Upper lobe of right lung (tissue), 1 donor: ENCODE measurements at places on chromosomes 12 and 14. TPM values are rescaled to one million over a fixed set of nuclear protein-coding genes. Genes with fewer than 3 reads are reported as not detected.

The FAM222A gene
- 6.2 TPM for total RNA-seq

The ANO2 gene
- total RNA-seq, result 36.8 TPM

The YEATS4 gene
- total RNA-seq, result 11.4 TPM

The MYF6 gene
- not detected for total RNA-seq

The TAS2R43 gene
- total RNA-seq, result not detected

The LHX5 gene
- not detected for total RNA-seq

The TEDC1 gene
- total RNA-seq, result 7.9 TPM

The ACOT4 gene
- total RNA-seq, result 4.5 TPM

The TMEM253 gene
- 0.67 TPM for total RNA-seq
